ENCODE measurements at places on chromosomes 5 and 9.
A peak's percentile ranks its signal among the peaks of the same experiment; 100 is the strongest.

- DNase-seq: no peak
These were observed 6.9 kb downstream of the NR4A3 start for GRCh38 chr9:99828417-99829176.

GRCh38 chr5:150113047-150113744, 26.8 kb upstream of the CSF1R start:
- no peak for DNase-seq

DNA sequence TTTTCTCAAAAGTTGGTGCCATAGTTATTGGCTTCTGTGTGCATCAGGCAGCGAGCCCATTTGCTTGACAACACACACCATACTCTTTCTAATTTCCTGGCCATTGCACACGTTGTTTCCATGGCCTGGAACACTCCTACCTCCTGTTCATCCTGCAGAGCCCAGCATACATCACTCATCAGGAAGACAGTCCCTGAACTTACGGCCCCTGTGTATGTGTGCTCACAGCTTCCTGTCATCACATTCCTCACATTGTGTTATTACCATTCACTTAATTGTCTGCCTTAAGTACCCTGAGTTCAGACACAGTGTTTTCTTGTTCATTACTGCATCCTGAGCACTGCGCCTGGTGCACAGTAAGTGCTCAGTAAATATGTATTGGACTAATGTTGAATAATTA, 355.9 kb downstream of the PRELID2 start:
- no peak for DNase-seq

DNA sequence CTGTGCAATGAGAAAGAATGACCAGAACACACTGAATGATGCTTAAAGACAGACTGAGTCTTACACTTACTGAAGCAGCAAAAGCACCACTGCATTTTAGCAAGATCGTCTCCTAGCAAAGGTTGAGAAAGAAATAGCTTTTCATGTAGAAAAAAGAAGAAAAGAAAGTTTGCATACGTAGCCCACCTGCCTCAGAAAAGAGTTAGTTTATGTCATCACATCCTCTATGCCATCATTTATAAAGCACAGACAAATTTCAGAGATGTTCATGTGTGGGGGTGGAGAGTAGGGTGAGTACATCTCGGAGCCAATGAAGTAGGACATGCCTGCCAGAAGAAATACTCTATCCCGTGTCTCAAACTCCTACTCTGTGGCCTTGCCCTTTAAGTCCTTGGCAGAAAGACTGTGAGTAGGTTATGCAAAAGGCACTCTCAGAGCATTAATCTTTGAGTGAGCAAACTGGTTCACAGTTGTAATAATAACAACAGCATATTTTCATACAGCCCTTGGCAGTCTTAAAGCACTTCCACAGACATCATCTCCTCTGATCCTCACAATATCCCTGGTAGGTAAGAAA, 22.4 kb downstream of the NRG2 start:
- DNase-seq: no peak

- peak; percentile 87 for DNase-seq
These were observed 95.6 kb downstream of the GNAQ start for GRCh38 chr9:77935974-77936373.
